ENCODE measurements at places on chromosomes 2 and 18. TPM values are rescaled to one million over a fixed set of nuclear protein-coding genes. Genes with fewer than 3 reads are reported as not detected.

GRCh38 chr2:138930571-138930970 is 150.4 kb upstream of the NXPH2 start:
- no peak for DNase-seq

DNA sequence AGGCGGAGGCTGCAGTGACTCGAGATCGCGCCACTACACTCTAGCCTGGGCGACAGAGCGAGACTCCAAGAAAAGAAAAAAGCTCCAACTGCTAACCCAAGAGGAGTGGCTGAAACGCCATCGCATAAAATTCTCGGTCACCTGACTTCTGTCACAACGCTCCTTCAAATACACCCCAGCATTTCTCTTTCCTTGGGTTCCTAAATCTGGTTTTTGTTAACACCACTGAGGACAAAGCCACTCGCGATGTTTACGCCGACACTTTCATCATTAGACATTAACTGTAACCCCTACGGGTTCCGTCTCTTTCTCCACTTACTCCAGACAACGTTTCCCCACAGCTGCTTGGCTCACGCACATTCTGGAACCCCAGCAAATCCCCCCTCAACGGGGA is 679 bp downstream of the CLK1 start:
- no peak for DNase-seq

- DNase-seq: no peak
Observed at GRCh38 chr2:158009399-158009798, 92.3 kb upstream of the UPP2 start.

DNA sequence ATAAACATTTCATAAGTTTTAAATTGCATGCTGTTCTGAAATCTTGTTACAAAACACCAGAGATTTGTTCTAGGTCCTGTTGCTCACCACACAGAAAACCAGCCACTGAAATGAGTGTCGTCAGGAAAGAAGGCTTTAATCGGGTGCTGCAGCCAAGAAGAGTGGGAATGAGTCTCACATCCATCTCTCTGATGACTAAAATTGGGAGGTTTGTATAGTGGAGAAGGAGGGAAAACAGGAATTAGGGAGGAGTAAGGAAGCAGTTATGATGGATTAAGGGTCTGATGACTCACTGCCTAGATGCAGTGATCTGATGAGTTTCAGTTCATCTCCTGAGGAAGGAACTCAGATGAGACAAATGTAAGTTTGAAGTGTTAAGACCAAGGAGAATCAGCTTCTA is 42.1 kb upstream of the GPR39 start:
- DNase-seq: no peak

- no peak for DNase-seq
Observed at GRCh38 chr2:236180831-236181453, 12.8 kb upstream of the GBX2 start.

GRCh38 chr2:147530033-147530432 is 314.8 kb upstream of the ACVR2A start:
- DNase-seq: no peak

DNA sequence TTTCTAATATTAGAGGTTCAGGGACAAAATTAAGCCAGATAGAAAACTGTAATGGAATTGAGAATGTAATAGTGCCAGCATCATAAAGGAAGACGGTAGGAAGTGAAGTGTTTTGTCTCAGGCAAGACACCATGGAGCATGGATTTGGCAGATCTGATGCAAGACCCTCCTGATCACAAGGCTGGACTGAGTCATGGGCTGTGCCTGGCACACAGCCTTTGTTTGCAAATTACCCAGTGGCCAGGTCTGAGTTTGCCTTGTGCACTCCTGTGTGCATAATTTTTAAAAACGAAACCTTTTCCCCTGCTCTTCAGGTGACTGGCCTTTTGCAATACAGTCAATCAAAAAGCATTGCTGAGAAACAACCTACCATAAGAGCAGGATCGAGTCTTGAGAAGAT is 2.0 kb upstream of the UPP2 start:
- DNase-seq: no peak

DNA sequence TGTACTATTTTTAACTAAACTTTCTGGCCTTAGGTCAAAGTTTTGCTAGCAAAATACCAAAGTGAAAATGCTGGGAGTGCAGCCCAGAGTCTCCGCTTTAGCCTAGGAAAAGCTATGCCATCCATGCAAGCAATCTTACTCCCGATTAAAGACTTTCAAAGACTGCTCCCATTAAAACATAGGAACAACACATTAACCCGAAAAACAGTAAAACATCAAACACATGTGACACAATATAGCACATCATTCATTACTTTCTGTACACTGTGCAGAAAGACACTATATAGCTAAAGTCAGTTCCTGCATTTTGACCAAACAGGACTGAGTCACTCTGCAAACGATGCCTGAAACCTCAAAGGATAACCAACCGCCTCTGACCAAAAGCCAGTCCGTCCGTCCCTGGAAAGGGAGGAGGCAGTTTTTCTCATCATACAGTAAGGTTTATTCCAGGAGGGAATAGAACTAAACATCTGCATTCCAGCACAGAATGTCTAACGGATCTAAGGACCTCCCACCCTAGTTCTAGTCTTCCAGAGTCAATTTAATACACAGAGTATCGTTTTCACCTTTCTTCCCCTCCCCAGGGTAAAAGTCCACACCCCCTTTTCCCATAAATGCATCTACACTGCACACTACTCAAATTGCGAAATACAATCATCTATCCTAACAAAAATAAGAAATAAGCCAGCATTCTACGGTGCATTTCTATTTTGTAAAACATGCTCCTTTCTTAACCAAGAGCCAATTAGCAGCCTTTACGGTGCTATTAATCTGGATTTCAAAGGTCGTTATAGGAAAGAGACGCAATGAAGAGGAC is 1.7 kb downstream of the ROCK2 start:
- DNase-seq: no peak

GRCh38 chr2:160652236-160652635 is 158.6 kb upstream of the RBMS1 start:
- DNase-seq: no peak

- DNase-seq: no peak
Observed at GRCh38 chr18:51520676-51521180, 323.2 kb upstream of the MEX3C start.

- DNase-seq: no peak
Observed at GRCh38 chr2:8395718-8396117, 286.1 kb upstream of the ID2 start.

The POTEJ gene
- 0.15 TPM for total RNA-seq

The ALPI gene
- total RNA-seq: 21.1 TPM

The CTAGE1 gene
- total RNA-seq: not detected

The TRABD2A gene
- total RNA-seq: 101 TPM

The FIGN gene
- 1.5 TPM for total RNA-seq

All from left colon (tissue), 2 donors.